ENCODE measurements at places on chromosomes 12 and 14.

DNA sequence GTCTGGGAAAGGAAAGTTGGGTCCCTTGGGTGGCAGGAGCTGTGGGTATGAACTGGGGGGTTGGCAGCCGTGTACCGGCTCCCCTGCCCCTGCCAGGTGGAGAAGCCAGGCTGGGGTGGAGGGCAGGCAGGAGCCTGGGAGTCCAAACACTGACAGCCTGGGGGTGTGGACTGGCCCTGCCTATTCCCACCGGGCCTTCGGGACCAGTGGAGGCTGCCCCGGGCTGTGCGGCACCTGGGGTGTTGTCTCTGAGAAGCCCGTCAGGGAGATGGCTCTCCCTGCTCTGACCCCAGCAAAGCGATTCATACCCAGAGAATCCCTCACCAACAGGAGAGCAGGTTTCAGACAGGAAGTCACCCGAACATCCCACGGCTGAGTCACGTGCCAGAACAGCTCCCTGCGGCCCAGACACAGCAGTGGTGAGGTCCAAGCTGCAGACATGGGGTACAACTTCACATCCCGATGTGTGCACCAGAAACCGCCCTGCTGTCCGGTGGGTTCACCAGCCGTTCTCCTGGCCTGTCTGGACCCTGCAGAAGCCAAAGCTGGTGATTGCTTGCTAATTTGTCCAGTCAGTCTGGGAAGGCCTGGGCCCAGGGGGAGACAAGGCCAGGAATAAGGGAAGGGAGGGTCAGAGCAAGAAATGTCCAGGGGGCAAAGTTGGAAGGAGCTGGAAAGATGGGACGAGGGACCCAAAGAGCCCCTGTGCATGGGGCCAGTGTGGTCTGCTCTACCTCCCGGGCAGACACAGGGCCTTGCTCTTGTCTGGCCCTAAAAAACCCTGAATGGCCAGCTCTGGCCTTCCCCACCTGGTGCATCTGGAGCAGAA lies 2.1 kb upstream of the GPR132 start:
- DNase-seq, result no peak

- DNase-seq, result no peak
Measured at GRCh38 chr14:63493246-63493645, 49.9 kb downstream of the PPP2R5E start.

DNA sequence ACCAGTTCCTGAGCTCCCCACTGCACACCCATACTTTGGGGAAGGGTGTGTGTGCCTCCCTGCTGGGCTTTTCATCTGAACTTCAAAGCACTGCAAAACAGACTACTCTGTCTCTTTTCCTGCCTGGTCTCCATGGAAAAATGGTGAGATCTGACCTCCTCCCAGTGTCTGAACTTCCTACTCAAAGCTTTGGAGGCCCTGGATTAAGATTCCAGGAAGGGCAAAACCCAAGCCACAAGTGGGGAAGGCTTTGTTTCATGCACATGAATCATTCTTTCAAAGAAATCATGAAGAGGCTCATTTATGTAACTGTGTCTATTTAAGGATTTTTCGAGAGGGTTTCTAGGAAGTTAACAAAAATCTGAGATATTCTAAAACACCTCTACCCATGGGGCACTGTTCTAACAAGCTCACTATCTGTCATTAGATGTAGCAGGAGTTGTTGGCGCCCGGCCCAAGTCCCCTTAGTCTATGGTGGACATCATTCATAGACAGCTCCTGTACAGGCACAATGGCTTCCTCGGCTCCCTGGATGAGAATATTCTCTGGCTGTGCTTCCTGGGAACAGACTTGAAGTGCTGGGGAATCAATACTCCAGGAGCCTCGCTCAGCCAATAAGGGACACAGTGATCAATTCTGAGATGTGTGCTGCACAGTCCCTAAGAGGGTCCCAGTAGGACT lies 224.0 kb downstream of the KTN1 start:
- no peak for DNase-seq

- no peak for DNase-seq
Measured at GRCh38 chr12:82996168-82996812, 309.6 kb downstream of the TMTC2 start.

DNA sequence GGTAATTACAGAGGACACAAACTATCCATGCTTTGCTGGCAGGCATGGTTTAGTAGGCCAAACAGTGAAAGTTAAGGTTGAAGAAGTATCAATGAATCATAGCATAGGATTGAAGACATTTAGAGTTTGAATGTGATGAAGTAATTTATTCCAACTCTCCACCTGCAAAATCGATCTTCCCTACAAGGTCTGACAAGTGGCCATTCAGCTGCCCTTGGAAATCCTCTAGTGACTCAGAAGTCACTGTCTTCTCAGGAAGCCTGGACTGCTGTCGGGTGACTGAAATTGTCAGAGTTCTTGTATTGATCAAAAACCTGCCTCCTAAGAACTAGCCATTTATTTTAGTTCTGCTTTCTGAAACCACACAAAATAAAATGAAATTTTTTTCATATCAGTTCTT lies 17.7 kb upstream of the STXBP6 start:
- no peak for DNase-seq

DNA sequence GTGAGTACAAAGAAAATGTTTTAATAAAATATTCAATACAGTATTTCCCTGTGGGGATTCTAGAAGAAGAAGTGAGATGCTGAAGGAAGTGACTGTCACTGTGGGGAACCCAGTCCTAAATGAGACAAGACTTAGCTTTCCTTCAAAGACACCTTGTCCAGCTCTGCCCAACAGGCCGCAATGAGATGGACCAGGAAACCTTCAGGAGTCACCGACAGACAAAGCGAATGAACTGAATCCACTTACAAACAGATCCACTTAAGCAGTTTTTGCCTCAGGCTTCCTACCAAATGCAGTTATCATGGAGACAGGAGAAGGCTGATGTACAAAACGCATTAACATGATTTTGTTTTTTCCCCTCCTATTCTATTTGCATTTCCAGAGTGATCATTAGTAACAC lies 9.6 kb downstream of the KCNJ8 start:
- no peak for DNase-seq

- no peak for DNase-seq
Measured at GRCh38 chr12:8943565-8944186, 5.8 kb downstream of the M6PR start.

GRCh38 chr12:590206-590750 lies 73.0 kb downstream of the NINJ2 start:
- DNase-seq, result no peak

DNA sequence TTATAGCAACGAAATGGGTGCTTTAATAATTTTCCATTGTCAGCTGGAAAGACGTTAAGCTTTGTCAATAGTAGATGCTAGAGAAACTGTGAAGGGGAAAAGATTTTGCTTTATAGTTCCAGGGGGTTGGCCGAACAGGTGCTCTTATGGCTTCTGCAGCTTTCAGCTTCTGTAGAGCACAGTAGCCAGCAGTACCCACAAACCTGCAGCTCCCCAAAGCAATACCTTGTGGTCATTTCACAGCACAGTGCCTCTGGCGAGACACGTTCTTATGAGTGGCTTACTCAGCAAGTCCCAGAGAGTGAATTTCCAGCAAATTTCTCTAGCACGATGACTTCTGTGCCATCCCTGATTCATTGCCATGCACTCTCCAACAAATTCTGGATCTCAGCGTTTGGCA lies 416.3 kb upstream of the ATP2B1 start:
- no peak for DNase-seq

GRCh38 chr12:120998435-120998834 lies 17.9 kb downstream of the C12orf43 start:
- no peak for DNase-seq

GRCh38 chr12:55188974-55189556 lies 31.8 kb upstream of the OR10A7 start:
- DNase-seq, result peak; percentile 4

- DNase-seq, result no peak
Measured at GRCh38 chr12:53766881-53767280, 15.1 kb upstream of the CISTR start.
